ENCODE measurements at places on chromosomes 13 and 19.
A peak's percentile ranks its signal among the peaks of the same experiment; 100 is the strongest.

GRCh38 chr19:18291590-18292461 lies 10.4 kb upstream of the JUND start:
- DNase-seq, result peak; percentile 94

DNA sequence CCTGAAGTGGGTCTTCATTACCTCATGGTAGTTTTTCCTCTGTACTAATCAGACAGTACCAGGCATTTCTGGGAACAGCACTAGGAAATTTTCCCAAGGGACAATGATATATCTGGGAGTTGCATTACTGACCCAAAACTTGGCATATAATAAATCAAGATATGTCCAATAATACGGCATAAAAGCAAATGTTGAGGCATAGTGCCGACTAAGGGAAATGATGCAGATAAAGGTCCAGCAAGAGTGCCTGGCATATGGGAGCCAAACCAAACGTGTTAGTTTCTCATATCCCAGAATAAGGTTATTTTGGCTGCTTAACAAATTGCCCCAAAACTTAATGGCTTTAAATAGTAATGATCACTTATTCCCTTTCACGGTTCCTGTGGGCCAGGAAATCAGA lies 12.1 kb upstream of the TDRD3 start:
- no peak for DNase-seq

- DNase-seq, result peak; percentile 61
These were observed 39.1 kb downstream of the PCDH8 start for GRCh38 chr13:52809310-52809769.

GRCh38 chr19:14081797-14082674 lies 3.5 kb downstream of the C19orf67 start:
- DNase-seq, result peak; percentile 30

DNA sequence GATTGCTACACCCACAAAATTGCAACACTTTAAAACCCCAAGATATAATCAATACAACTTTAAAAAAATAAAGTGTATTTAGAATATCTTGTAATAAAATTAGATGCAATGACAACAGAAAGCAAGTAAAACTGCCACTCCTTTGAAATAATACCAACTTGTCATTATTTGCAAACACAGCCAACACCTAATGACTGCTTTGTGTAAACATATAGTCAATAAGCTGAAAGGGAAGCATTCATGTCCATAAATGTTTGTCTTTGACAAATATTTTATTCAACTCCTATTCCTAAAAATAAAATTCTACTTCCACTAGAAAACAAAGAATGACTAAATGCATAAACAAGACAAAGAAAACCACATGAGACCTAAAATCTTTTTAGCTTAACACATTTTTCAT lies 6.6 kb downstream of the SMAD9 start:
- no peak for DNase-seq

DNA sequence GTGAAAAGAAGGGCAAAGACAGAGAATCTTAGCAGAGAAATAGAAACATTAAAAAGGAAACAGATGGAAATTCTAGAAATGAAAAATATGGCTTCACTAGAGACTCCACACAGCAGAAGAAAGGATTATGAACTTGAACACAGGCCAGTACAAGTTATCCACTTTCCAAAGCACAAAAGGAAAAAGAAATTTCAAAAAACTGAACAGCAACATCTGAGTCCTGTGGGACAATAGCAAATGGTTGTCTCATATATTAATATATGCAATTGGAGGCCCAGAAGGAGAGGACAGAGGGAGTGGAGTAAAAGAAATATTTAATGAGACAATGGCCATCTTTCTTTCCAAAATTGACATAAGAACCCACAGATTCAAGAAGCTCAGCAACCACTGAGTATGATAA lies 141.7 kb upstream of the GJB6 start:
- DNase-seq, result no peak

GRCh38 chr19:35882114-35882832 lies 13.9 kb downstream of the APLP1 start:
- DNase-seq, result no peak

DNA sequence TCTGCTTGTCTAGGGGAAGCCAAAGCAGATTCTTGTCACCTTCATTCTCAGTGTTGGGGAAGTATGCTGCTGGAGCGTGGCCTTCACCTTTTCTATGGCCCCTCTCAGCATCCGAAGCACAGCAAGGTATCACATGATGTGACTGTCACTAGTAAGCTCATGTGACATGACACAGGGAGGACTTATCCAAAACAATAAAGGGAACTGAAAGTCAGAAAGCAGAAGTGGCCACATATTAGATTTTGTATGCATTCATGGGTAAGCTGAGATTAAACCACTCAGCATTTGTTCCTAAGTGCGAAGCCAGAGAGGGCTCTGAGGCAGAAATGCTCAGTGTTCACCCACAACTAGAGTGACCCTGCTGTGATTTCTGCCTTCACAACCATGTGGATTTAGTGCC lies 72.8 kb upstream of the PCDH8 start:
- no peak for DNase-seq

GRCh38 chr13:113802761-113803160 lies 43.7 kb downstream of the TMEM255B start:
- peak; percentile 25 for DNase-seq

- DNase-seq, result no peak
These were observed 24.2 kb upstream of the C1QTNF9B start for GRCh38 chr13:23921451-23921888.

GRCh38 chr13:30159446-30159839 lies 147.9 kb downstream of the KATNAL1 start:
- peak; percentile 72 for DNase-seq

DNA sequence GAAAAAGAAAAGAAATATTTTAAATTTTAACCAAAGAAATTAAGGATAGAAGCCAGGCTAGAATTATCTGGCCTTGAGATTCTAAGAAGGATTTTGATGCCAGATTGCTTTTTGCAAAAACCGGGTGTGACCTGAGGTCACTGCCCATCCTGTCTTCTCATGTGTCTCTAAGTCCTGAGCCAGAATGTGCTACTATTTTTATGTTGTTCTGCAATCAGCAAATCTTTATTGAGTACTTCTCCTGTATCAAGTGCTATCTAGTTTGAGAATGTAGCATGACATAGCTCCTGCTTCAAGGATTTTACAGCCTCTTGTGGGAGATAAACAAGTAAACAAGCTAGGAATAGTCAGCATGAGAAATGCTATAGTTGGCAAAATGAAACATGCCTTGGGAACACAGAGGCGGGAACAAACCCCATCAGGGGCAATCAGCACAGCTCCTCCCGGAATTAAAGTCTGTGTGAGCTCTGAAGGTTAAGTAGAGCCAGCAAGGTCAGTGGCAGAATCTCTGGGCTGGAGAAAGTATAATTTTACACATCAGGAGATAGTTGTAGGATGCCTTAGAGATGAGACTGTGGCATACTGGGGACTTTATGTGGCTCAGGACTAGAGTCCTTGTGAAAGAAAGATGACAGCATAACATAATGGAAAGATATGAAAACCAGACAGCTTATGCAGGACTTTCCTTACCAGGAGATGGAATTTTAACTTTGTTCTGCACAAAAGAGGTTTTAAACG lies 899.5 kb upstream of the SLC10A2 start:
- no peak for DNase-seq

DNA sequence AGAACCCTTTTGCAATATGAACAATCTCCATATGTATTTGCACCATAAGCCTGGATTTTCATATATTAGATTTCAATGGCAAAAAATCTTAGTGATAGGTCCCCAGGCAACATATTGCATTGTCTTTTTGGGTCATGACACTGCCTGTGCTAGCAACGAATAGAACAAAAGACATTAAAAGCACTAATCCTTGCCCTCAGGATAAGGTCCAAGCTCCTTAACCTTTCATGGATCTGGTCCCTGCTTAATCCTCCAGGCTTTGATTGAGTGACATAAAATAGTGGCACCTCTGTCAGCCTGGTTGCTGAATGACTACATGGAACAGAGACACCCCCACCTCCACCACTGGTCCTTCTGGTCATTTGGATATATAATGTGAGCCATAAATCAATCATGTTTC lies 134.4 kb downstream of the RBM26 start:
- DNase-seq, result no peak

- no peak for DNase-seq
These were observed 301.6 kb downstream of the SLITRK6 start for GRCh38 chr13:85497652-85498051.

GRCh38 chr13:27408074-27408473 lies 16.3 kb upstream of the GTF3A start:
- no peak for DNase-seq

DNA sequence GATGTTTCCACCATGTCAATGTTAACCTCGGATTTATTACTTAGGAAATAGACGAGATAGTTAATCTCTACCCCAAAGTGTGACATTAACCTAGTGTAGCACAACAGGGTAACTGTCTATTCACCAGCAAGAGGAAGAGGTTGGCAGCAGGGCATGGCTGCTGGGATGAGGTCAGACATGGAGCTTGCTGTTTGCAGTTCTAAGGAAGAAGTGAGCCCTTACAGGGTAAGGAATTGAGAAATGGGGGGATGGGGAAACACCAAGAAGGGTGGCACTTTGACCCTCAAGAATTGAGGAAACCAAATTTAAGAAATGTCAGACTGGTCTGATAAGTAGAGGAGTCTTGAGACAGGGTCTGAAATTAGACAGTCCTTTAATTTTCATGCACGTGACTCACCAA lies 62.4 kb downstream of the MBD3L2B start:
- DNase-seq, result no peak

DNA sequence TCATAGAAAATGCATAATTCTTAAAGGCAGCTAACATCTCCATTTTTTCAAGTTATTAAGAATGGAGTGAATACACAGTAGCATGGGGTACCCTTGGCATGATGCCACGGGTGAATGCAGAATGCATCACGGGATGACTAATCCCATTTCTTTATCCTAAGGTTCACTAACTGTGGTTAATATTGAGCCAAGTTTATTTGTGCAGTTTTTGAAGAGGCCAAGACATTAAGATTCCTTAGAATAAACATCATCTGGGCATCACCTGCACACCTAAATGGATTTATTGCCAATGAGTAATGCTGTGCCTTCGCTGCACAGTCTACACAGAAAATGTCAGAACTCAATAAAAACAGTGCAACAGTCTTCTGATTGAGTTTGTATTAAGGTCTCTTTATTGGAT lies 333.1 kb downstream of the GPC6 start:
- no peak for DNase-seq

GRCh38 chr13:20394506-20394905 lies 131.2 kb downstream of the CRYL1 start:
- DNase-seq, result no peak

DNA sequence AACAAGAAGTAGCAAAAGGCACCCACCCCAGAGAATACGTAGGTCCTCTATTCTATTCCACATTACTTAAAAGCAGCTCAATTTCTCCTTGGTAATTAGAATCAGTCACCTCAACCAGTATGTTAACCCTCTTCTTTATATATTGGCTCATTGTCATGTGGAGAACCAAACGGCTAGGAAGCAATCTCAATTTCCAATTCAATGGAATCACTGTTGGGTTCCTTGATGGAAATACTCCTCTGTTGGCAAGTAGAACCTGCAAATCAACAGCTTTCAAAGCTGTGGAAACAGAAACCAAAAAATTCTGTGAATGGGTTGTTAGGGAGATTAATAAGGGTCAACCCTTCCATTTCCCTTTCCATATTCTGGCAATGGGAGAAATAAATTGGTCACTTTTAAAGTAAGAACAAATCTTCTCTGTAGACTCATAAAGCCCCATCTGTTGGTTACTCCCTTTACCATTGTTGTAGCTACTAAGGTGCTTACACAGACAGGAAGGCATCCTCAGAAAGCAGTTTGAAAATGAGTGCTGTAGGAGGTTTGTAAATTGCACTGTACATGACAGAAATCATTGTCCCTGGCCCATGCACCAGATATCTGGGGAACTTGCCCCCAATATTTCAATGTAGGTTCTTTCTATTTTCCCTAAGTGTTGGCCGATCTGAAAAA lies 138.6 kb upstream of the UFM1 start:
- DNase-seq, result no peak

DNA sequence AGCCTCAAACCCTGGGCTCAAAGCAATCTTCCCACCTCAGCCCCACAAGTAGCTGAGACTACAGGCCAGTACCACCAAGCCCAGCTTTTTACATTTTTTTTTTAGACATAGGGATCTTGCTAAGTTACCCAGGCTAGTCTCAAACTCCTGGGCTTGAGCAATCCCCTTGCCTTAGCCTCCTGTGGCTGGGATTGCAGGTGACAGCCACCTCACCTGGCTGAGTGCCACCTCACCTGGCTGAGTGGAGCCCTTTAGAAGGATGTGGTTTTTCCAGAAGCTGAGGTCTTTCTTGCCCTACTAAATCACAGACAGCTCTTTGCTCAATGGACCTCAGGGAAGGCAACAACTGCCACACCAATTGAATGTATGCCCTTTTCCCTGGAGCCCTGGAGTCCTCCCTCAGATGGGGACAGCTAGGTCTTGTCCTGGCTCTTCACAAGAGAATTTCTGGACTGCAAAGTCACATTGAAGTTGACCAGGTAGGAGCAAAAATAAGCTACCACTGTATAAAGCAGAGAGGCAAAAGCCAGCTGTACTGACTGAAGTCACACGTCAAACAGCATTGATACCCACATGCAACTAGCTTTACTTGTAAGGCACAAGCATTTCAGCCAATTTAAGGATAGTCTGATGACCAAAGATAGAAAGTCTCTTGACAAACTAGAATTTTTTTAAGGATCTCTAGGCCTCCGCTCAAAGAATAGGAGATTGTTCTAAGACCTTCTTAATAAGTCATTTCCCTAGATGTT lies 14.0 kb downstream of the PDX1 start:
- DNase-seq, result no peak

DNA sequence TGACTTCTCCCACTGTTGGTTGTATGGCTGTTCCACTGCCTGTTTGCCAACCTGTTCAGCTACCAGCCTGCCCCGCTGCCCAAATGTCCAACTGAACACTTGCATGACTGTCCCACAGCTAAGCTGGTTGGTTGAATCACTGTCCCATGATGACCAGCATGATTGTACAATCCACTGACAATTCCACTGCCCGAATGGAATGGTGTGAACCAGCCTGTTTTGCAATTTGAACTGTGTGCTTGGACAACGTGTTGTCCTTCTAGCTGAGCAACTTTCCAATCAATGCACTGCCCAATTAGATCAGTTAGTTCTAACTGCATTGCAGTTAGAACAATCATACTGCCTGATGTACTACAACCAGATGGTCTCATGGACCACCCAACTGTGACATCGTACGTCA lies 8.7 kb downstream of the ADAMTS10 start:
- DNase-seq, result no peak

DNA sequence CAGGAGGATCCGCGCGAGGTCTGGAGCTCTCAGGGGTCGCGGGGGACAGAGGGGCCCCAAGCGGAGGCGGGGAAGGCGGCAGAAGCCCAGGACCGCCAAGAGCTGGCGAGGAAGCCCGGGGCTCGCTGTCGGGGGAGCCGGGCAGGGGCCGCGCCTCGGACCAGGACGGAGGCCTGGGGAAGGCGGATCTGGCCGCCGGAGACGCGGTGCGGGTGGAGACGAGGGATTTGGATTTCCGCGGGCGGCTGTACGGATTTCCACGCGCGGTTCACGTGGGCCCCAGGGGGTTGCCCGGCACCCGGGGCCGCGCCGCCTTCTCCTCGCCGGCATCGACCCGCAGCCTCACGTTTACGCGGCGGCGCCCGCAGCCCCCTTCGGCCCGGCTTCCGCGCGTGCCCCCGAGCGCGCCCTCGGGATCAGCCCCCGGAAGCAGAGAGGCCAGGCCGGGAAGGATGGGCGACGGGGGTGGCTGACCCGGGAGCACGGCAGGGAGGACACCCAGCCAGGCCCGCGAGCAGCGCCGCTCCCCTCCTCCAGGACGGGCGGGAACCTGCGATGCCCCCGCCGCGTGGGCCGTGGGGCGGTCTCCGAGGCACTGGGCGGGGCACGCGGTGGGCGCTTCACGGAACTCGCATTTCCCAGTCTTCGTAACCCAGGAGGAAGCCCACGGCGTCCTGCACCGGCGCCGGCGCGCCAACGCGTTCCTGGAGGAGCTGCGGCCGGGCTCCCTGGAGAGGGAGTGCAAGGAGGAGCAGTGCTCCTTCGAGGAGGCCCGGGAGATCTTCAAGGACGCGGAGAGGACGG lies 4.7 kb downstream of the F7 start:
- peak; percentile 55 for DNase-seq
